ENCODE measurements at places on chromosomes 13 and 19. TPM values are rescaled to one million over a fixed set of nuclear protein-coding genes. Genes with fewer than 3 reads are reported as not detected.

- no peaks in the 10 kb centered on the region for H3K36me3 ChIP-seq
- DNase-seq, result no peak
- H3K4me1 ChIP-seq, result no peaks in the 10 kb centered on the region
- no peaks in the 10 kb centered on the region for H3K27me3 ChIP-seq
These were observed 9.6 kb upstream of the CEACAM5 start for GRCh38 chr19:41698746-41699230.

DNA sequence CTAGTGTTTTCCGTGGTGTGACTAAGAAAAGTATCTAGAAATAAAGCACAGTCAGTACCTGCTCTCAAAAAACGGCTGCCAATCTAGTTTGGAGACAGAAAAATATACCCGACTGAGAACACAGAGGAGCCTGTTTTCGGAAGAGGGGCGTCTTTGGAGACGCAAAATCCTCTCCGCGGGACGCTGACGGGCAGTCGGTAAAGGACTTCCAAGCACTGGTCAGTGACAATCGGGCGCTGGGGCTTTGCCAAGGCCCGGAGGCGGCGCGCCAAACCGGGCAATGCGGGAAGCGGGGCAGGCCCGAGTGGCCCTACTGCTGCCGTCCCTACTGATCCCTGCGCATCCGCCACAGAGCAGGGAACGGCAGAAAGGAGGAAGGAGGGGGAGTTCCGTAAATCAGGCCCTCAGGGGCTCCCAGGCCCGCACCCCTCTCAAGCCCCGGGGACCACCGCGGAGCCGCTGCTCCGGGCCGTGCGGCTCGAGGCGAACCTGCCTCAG, 588 bp upstream of the DPY19L3 start:
- peak overlapping the region; percentile 86 for H3K4me3 ChIP-seq
- H3K27ac ChIP-seq, result peak overlapping the region; percentile 97
- peaks cover 8% of the 10 kb centered on the region for H3K36me3 ChIP-seq
- H3K27me3 ChIP-seq, result no peaks in the 10 kb centered on the region
- H3K4me1 ChIP-seq, result peaks cover 25% of the 10 kb centered on the region

DNA sequence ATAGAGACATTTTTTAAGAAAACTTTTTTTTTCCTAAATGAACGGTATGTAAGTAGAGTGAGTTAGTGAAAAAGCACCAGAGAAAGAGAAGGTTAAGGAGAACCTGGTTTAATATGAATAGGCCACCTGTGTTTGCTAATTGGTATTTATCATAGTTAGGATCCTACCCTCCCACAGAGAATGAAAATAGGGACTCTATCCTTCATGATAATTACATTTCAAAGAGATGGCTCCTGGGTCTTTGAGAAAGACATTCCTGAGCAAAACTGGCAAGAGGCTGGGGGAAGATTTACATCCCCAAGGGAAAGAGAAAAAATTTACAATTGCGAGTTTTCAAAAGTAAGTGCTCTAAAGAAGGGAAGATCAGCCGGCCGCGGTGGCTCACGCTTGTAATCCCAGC, 1284.5 kb downstream of the SLITRK1 start:
- no peak overlapping the region for H3K4me3 ChIP-seq
- no peaks in the 10 kb centered on the region for H3K36me3 ChIP-seq
- H3K27me3 ChIP-seq, result no peaks in the 10 kb centered on the region
- DNase-seq, result no peak

GRCh38 chr13:87884884-87885283, 213.7 kb downstream of the SLITRK5 start:
- DNase-seq, result peak; percentile 38
- no peaks in the 10 kb centered on the region for H3K4me1 ChIP-seq
- H3K36me3 ChIP-seq, result no peaks in the 10 kb centered on the region

- H3K4me1 ChIP-seq, result peaks cover 8% of the 10 kb centered on the region
- no peaks in the 10 kb centered on the region for H3K36me3 ChIP-seq
- H3K4me3 ChIP-seq, result peak overlapping the region; percentile 56
- H3K27me3 ChIP-seq, result peaks cover 8% of the 10 kb centered on the region
These were observed 757 bp downstream of the WASF3 start for GRCh38 chr13:26558074-26558805.

GRCh38 chr19:6109947-6110346, 353 bp downstream of the RFX2 start:
- peak; percentile 49 for DNase-seq
- H3K4me3 ChIP-seq, result peak overlapping the region; percentile 54
- H3K4me1 ChIP-seq, result peaks cover 23% of the 10 kb centered on the region
- no peak overlapping the region for H3K27ac ChIP-seq
- H3K36me3 ChIP-seq, result no peaks in the 10 kb centered on the region

Gene CYP2A6
- not detected for total RNA-seq
